ENCODE measurements at places on chromosomes 4 and X.
A peak's percentile ranks its signal among the peaks of the same experiment; 100 is the strongest.

DNA sequence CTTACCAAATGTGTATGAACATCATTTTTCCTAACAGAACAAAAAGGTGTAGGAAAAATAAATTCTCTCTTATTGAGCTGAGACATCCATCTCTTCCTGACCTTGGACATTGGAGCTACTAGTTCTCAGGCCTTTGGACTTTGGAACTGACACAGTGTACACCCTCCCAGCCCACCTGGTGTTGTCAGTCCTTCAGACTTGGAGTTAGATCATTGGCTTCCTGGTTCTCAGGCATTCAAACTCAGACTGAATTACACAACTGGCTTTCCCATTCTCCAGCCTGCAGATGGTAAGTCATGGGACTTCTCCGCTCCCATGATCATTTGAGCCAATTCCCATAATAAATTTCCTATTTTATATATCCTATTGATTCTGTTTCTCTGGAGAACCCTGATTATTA is 84.8 kb upstream of the EDNRA start:
- no peak for DNase-seq

DNA sequence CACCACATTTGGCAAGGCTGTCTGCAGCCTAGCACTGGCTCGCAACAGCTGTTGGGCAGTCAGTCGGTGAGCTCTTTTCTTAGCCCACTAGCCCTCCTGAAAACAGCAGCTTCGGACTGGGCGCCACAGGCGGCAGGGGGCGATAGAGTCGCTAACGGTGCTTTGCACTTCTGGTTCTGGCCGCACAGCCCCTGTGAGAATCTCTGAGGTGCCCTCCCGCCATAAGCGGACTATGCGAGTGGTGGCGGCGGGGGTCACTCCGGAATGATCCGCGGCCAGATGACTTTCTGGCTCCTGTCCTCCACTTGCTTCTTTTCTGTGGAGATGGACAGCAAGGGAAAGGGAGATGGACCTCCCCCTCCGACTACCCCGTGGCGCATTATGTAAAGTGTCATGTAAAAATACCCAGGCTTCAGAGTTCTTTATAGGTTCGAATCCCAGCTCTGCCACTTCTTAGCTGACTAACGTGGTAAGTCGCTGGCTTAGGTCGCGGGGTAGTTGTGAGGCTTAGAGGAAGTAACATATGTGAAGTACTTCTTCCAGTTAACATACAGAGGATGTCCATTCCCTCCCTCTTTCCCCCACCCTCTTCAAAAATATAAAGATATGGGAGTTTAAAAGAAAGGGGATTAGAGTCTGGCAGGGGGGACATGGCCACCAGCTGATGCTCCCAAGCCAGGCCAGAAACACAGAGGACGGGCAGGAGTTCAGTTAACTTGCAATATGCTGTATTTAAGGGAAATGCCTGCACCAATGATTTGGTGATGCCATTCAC is 11.0 kb downstream of the ARHGAP36 start:
- DNase-seq: peak; percentile 14

DNA sequence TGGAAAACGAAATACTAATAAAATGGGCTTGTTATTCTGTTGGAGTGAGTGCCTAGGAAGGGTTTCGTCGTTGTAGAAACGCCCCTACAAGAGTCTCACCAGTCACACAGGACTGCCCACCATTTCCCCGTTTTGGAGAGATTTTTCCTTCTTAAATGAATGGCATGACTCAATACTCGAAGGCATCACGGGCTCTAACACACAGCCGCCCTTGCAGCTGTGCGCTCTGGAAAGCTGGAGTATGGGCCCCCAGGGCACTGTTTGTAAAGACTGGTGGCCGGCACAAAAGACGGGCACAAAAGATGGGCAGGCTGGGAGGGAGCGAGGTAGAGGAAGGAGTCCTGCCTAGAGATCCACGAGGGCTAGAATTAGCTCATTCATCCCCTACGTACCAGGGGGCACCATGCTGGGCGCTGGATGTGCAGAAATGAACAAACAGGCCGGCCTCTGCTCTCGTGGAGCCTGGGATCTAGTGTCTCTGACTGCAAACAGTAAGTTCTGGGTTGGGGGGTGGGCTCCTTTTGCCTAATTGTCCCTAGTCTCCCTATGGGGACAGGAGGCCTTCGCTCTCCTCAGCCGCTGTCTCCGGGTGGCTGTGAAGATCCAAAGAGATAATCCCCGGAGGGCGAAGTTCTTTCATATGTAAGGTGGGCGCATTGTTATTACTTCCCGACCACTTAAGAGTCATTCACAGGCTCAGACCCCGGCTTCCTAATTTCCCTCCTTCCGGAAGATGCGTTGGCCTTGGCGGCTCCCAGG is 1.0 kb upstream of the SFRP2 start:
- no peak for DNase-seq

DNA sequence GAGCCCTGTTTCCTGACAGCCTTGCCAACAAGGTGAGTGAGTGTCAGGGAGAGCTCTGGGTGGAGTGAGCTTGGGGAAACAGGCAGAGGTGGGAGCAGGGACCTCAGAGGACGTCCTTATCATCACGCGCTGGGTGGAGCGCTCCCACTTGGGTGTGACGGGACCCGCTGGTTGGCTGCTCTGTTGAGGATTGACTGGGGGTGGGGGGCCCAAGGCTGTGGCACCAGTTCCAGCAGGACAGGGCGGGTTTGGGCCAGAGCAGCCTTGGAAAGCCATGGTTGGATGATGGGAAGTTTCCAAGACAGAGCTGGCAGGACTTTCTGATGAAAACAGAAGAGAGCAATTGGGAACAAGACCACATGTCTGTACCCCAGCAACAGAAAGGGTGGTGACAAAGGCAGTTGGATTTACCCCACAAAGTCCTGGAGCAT is 3.0 kb upstream of the PCGF3 start:
- no peak for DNase-seq

DNA sequence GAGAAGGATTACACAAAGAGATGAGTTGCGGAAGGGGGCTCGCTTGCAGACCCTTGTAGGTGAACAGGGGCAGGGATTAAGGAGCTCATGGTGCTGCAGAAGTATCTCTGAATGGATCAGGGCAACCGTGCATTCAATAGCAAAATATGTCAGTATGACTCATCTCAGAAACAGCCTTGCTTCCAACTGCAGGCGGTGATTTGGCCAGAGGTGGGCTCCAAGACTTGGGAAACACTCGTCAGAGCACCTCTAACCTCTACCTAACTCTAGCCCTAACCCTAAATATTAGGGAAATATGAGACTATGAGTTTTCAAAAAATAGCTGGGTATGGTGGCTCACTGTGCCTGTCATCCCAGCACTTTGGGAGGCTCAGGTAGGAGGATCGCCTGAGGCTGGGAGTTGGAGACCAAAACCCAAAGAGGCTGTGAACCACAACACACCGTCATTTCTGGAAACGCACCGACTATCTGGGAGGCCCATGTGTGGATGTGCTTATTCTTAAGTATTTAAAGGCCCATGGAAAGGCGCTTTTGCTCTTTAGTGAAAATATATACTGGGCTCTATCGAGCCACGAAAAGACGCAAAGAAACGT is 102.6 kb downstream of the DHRSX start:
- no peak for DNase-seq

GRCh38 chr4:5118994-5119835 is 67.9 kb downstream of the STK32B start:
- DNase-seq: no peak

GRCh38 chrX:12911122-12911470 is 4.7 kb downstream of the TLR8 start:
- DNase-seq: no peak

GRCh38 chr4:26896636-26897035 is 36.0 kb downstream of the STIM2 start:
- no peak for DNase-seq

- peak; percentile 73 for DNase-seq
Observed at GRCh38 chrX:118495061-118495921, at the start of gene DOCK11. TSS of gene DOCK11 (plus strand) at chrX:118495815. CDS start at chrX:118495972, 157 bp downstream.

GRCh38 chr4:113101669-113102068 is 52.2 kb downstream of the ANK2 start:
- no peak for DNase-seq

- DNase-seq: no peak
Observed at GRCh38 chrX:18997916-18998315, 14.0 kb upstream of the PHKA2 start.

DNA sequence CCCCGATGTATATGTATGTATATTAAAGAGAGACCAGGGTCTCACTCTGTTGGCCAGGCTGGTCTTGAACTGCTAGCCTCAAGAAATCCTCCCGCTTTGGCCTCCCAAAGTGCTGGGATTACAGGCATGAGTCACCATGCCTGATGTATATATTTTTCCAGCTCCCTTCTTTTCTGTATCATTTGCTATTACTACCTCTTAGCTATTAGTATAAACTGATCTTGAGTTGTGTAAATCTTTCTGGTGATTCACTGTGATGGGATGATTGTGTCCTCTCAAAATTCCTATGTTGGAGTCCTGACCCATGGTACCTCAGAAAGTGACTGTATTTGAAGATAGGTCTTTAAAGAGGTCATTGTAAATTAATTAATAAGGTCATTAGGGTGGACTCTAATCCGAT is 53.1 kb downstream of the HPRT1 start:
- no peak for DNase-seq

- DNase-seq: peak; percentile 63
Observed at GRCh38 chrX:55488593-55489313, 895 bp downstream of the USP51 start.

DNA sequence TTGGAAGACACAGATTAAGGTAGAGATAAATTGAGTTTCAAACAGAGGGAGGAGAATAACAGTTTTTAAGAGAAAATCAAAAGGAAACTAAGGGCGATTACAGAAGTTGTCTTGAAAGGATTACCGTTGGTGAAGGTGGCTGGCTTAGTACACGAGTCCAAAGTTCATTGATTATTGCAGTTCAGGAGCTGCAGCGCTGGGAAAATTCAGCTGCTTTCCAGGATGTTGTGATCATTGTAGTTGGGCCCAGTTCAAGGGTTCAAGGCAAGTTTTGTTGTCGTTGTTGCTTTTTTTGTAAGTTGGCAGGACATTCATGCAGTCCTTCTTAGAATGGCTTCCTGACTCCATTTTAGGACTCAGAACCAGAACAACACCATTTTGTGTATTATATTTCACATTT is 461.7 kb downstream of the RAPGEF2 start:
- DNase-seq: no peak

DNA sequence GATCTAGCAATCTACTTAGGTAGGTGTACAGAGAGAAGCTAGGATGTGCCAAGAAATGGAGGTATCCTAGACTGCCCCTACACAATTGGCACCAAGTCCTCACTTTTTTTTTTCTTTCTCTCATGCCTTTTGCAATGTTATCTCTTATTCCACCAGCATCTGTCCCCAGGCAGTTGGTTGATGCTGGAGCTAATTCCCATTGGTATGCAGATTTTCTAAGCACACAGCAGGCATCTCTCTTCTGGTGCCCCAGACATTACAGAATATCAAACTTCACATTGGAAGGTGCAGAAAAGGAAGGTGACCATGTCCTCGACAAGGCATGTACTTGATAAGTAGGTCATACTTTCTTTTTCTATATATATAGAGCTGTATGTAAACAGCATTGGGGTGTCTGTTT is 21.6 kb downstream of the LUZP4 start:
- DNase-seq: no peak

DNA sequence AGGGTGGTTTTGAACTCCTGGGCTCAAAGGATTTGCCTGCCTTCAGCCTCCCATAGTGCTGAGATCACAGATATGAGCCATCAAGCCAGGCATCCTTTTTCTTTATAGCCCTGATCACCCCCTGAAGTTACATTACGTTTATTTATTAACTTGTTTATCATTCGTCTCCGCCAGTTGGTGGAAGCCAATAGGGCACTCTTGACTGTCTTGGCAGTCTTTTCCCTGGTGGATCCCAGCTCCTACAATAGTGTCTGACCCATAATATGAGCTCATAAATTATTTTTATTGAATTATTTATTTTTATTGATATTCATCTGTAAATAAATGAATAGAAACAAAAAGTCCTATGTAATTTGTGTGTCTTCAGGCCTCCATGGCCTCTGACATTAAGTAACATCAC is 484.3 kb upstream of the FAT1 start:
- no peak for DNase-seq

DNA sequence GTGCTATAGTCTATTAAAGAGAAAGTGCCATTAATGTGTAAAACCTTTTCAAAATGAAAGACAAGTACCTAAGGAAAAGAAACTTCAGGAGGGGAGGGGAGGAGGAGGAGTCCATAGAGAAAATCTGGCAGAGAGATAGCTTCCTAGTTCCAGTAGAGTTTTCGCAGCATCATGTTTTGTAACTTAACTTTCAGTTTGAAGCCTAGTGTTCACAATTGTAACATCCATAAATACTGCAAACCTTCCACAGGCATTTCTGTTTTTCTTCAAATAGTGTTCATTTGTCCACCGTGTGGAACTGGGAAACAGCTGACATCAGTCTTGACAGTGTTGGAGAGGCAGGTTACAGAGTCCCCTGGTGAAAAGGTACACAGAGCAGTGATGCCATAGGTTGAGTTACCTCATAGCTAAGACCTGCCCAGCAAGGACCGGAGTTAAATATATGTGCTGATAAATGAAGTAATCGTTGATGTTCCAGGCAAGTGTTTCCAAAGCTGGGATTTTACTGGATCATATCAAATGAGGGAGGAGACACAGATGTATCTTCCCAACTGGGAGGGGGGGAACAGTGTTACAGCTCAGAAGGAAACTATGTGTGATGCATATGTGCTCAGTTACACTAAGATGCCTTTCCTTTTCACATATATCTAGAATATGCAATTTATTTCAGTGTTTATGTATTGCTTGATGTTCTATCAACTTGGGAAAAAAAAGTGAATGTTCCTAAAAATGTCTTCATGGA is 369.5 kb upstream of the FAM241A start:
- DNase-seq: no peak

GRCh38 chr4:41643331-41643730 is 105.2 kb downstream of the PHOX2B start:
- no peak for DNase-seq

DNA sequence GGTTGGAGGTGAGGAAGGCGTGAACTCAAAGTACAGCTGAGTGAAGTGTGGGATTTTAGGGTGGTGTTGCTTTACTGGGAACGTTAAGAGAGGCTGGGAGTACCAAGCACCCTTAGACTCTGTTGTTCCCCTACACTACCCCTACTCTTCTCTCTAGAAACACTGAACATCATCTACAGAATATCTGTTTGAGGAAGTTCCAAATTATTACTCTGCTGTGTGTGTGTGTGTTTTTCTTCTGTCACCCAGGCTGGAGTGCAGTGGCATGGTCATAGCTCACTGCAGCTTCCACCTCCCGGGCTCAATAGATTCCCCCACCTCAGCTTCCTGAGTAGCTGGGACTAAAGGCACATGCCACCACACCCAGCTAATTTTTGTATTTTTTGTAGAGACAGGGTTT is 76.7 kb upstream of the AP1S2 start:
- no peak for DNase-seq

GRCh38 chr4:3315566-3315965 is 22.7 kb downstream of the RGS12 start:
- no peak for DNase-seq

GRCh38 chrX:40984962-40985361 is 100.3 kb upstream of the USP9X start:
- no peak for DNase-seq

GRCh38 chr4:89000382-89000781 is 56.6 kb downstream of the FAM13A start:
- DNase-seq: no peak

DNA sequence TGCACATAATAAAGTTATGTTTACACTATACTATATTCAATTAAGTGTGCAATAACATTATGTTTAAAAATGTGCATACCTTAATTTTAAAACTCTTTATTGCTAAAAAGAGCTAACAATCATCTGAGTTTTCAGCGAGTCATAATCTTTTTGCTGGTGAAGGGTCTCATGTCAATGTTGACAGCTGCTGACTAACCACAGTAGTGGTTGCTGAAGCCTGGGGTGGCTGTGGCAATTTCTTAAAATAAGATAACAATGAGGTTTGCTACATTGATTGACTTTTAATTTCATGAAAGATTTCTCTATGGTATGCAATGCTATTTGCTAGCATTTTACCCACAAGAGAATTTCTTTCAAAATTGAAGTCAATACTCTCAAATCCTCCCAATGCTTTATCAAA is 58.6 kb downstream of the C4orf46 start:
- DNase-seq: no peak
